ENCODE measurements at places on chromosomes 2 and 18.

GRCh38 chr18:48957136-48957535 is 6.4 kb upstream of the SMAD7 start:
- H3K4me1 ChIP-seq, result peaks cover 4% of the 10 kb centered on the region
- no peak for DNase-seq
- no peak overlapping the region for H3K27ac ChIP-seq
- H3K4me3 ChIP-seq, result no peak overlapping the region
- no peaks in the 10 kb centered on the region for H3K27me3 ChIP-seq

- H3K27ac ChIP-seq, result no peak overlapping the region
- no peak for DNase-seq
- no peaks in the 10 kb centered on the region for H3K4me1 ChIP-seq
- no peaks in the 10 kb centered on the region for H3K27me3 ChIP-seq
Measured at GRCh38 chr2:23414871-23415270, 29.9 kb downstream of the KLHL29 start.

- no peaks in the 10 kb centered on the region for H3K27me3 ChIP-seq
- no peak overlapping the region for H3K27ac ChIP-seq
- peak; percentile 38 for DNase-seq
- no peaks in the 10 kb centered on the region for H3K36me3 ChIP-seq
- H3K4me3 ChIP-seq, result no peak overlapping the region
Measured at GRCh38 chr2:62340994-62341484, 145.1 kb downstream of the B3GNT2 start.

- H3K4me1 ChIP-seq, result no peaks in the 10 kb centered on the region
- H3K27me3 ChIP-seq, result no peaks in the 10 kb centered on the region
- H3K4me3 ChIP-seq, result no peak overlapping the region
- DNase-seq, result no peak
- H3K27ac ChIP-seq, result no peak overlapping the region
Measured at GRCh38 chr2:233996461-233996860, 54.0 kb upstream of the SPP2 start.

DNA sequence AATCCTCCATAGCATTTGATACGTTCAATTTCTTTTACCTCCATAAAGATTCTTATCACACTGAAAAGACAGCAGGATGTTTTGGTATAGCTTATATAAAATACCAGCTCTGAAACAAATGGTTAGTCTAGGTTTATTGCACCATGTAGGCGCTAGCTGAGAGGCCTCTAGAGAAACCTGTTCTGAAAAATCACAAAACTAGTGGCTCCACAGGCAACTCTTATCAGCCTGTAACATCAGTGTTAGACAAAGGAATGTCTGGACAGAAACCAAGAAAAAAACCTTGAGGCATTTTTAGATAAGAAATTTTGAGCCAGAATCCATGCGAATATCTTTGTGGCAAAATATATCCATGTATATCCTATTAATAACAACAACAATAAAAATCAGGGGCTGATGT is 440.4 kb upstream of the MAP2 start:
- H3K4me3 ChIP-seq, result no peak overlapping the region
- H3K27me3 ChIP-seq, result no peaks in the 10 kb centered on the region
- H3K27ac ChIP-seq, result no peak overlapping the region
- H3K36me3 ChIP-seq, result no peaks in the 10 kb centered on the region
- H3K4me1 ChIP-seq, result no peaks in the 10 kb centered on the region
- DNase-seq, result no peak

DNA sequence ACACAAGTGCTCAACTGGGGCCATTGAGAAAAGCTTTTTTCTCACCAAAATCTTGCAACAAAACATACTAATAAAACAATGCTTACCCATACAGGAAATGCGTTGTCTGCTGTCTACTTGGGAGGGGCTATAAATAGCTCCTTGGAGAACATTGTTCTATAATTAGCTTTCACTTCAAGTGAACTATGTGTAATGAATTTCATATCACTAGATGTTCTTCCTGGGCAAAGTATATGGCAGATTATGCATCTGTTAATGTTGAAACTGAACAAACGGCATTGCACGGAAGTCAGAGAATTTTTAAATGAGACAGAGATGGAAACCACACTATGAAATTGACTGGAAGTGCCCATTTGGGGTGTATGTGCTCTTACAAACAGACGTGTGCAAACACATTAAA is 6.4 kb upstream of the NPAS2 start:
- peaks cover 16% of the 10 kb centered on the region for H3K4me1 ChIP-seq
- H3K36me3 ChIP-seq, result no peaks in the 10 kb centered on the region
- H3K4me3 ChIP-seq, result no peak overlapping the region
- DNase-seq, result peak; percentile 8
- H3K27ac ChIP-seq, result no peak overlapping the region

DNA sequence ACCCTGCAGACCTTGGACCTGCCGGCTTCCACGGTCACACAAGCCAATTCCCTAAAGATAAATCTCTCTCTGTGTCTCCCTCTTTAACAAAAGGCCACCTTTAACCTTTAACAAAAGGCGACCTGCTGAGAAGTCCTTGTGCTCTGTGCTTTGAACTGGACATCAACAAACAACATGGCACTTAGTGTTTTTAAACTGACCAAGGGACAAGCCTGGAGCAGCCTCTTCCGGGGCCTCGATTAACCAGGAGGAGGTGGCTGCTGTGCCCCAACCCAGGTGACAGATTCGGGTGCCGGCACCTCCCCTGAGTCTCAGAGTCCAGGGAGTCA is 135.3 kb downstream of the RTP5 start:
- H3K4me1 ChIP-seq, result no peaks in the 10 kb centered on the region
- H3K36me3 ChIP-seq, result no peaks in the 10 kb centered on the region
- H3K27me3 ChIP-seq, result no peaks in the 10 kb centered on the region
- no peak for DNase-seq
- no peak overlapping the region for H3K27ac ChIP-seq

GRCh38 chr2:240426845-240427721 is 8.4 kb upstream of the GPC1 start:
- no peak overlapping the region for H3K27ac ChIP-seq
- H3K4me3 ChIP-seq, result no peak overlapping the region
- DNase-seq, result peak; percentile 7
- H3K27me3 ChIP-seq, result no peaks in the 10 kb centered on the region

DNA sequence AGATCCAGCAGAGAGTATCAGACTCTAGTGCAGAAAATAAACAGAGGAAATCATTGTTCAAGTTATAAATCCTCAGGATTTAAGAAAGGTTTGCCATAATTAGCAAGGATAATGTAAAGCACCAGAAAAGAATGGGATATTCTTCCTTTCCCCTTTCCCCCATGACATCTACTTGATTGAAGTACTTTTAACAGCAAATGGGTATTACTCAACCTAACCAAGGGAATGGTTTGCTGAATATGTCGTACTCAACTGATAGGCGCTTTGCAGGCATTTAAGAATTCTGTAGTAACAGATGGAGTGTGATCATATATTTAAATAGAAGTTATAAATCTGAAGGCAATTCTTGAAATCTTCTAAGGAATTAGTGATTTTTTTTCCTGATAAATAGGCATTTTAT is 2.7 kb downstream of the APCDD1 start:
- no peaks in the 10 kb centered on the region for H3K4me1 ChIP-seq
- no peaks in the 10 kb centered on the region for H3K36me3 ChIP-seq
- DNase-seq, result no peak
- H3K27me3 ChIP-seq, result no peaks in the 10 kb centered on the region

DNA sequence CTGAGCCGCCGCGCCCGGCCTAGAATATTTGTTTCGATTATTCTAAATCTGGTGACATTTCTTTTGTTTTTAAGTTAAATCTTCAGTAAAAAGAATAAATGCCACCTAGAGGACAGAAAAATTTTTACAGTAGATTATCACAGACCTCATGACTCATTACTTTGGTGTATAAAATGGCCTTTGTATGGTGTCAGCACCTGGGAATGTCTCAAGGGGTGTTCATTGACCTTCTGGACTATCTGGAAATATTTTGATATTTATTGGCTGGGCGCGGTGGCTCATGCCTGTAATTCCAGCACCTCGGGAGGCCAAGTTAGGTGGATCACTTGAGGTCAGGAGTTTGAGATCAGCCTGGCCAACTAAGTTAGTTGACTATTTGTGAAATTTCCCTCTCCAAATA is 30.3 kb upstream of the SLC30A6 start:
- H3K4me1 ChIP-seq, result no peaks in the 10 kb centered on the region
- H3K36me3 ChIP-seq, result no peaks in the 10 kb centered on the region
- no peaks in the 10 kb centered on the region for H3K27me3 ChIP-seq
- no peak for DNase-seq
- no peak overlapping the region for H3K4me3 ChIP-seq

DNA sequence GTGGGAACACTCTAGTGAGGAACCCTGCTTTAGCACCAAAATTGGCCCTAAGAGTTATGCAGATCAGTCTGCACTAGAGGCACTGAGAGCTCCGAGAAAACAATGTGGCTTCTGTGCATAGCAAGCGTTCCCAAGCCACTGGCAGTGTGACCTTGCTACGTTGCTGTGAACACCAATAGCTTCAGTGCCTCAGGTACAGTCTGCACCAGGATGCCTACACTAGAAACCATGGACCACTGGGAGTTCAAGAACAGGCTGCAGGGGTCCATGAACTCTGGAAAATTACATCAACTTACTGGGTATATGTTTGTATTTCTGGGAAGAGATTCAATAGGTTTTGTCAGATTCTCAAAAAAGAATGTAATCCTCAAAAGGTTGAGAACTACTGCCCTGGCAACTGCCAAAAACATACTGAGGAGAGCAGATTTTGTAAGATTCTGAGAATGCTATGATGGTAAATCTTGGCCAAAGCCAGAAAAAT is 18.3 kb upstream of the SP3 start:
- no peak overlapping the region for H3K27ac ChIP-seq
- no peaks in the 10 kb centered on the region for H3K27me3 ChIP-seq
- DNase-seq, result no peak

DNA sequence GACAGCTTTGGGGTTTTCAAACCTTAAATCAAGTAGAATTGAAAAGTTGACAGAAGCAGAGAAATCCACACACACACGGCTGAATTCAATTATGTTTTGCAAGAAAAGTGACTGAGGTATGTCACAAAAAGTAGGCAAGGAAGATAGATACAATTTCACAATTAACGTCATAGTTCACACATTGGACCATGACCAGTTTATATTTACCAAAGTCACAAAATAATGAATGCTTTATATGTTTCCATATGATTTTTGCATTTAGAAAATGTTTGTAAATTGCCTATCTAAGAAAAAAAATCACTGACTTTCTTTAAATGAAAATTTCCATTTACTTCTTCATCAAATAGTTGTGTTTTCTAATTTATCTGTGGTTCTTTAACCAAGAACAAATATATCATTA is 29.4 kb upstream of the ZNF516 start:
- peaks cover 40% of the 10 kb centered on the region for H3K4me1 ChIP-seq
- H3K4me3 ChIP-seq, result peak overlapping the region; percentile 63
- no peaks in the 10 kb centered on the region for H3K36me3 ChIP-seq
- DNase-seq, result no peak
- no peaks in the 10 kb centered on the region for H3K27me3 ChIP-seq

GRCh38 chr18:75830828-75831227 is 403.3 kb upstream of the SMIM21 start:
- no peak for DNase-seq
- H3K27me3 ChIP-seq, result no peaks in the 10 kb centered on the region
- no peak overlapping the region for H3K4me3 ChIP-seq
- no peaks in the 10 kb centered on the region for H3K4me1 ChIP-seq

- no peaks in the 10 kb centered on the region for H3K36me3 ChIP-seq
- H3K27me3 ChIP-seq, result no peaks in the 10 kb centered on the region
- no peaks in the 10 kb centered on the region for H3K4me1 ChIP-seq
Measured at GRCh38 chr18:72456802-72457201, 87.3 kb downstream of the CBLN2 start.
